ENCODE measurements at places on chromosomes 4 and X. TPM values are rescaled to one million over a fixed set of nuclear protein-coding genes. Genes with fewer than 3 reads are reported as not detected.

GRCh38 chr4:184406958-184407391 is 67.4 kb downstream of the IRF2 start:
- peaks cover 53% of the 10 kb centered on the region for H3K4me1 ChIP-seq
- no peak for DNase-seq
- no peaks in the 10 kb centered on the region for H3K27me3 ChIP-seq

DNA sequence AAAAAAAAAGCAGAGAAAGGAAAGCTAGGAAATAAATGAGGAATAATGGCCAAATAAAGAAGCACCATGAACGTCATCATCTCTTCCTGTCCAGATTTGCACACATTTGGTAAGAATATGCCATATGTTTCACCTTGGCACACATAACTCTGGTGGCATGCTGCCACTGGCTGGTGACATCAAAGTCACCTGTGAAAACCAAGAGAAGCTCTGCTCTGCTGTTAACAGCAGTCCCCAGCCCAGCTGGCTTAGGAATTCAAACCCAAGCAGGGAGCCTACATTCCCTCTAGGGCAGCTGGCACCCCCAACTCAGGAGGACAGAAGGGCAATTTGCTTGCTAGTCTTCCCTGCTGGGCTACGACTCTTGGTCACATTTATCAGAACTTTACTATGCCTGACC is 77.6 kb downstream of the RASL11B start:
- no peaks in the 10 kb centered on the region for H3K27me3 ChIP-seq
- DNase-seq: no peak
- peaks cover 1% of the 10 kb centered on the region for H3K36me3 ChIP-seq

DNA sequence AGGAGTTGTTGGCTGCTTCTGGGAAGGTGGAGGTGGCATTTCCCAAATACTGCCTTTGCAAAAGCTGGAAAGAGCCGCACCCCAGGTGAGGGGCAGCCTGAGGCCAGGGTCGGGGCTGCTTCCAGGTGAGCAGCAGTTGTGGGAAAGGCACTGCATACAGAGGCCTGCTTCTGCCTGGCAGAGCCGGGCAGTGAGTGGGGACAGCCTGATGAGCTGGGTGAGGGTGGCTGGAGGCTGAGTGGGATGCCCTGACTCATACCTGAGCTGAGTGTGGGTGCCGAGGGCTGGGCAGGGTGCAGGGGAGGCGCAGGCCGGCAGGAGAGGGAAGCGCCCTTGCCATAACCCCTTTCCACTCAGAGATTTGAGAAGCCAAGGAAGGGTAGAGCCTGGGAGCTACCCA is 6.5 kb upstream of the PSAPL1 start:
- H3K36me3 ChIP-seq: no peaks in the 10 kb centered on the region
- H3K4me3 ChIP-seq: no peak overlapping the region
- peaks cover 6% of the 10 kb centered on the region for H3K27me3 ChIP-seq
- H3K4me1 ChIP-seq: no peaks in the 10 kb centered on the region
- no peak overlapping the region for H3K27ac ChIP-seq
- DNase-seq: no peak

GRCh38 chr4:53586121-53586816 is 5.0 kb downstream of the LNX1 start:
- H3K4me3 ChIP-seq: no peak overlapping the region
- no peaks in the 10 kb centered on the region for H3K4me1 ChIP-seq
- no peak for DNase-seq
- peaks cover 23% of the 10 kb centered on the region for H3K27me3 ChIP-seq
- no peak overlapping the region for H3K27ac ChIP-seq

- no peak overlapping the region for H3K27ac ChIP-seq
- no peak for DNase-seq
- peaks cover 43% of the 10 kb centered on the region for H3K27me3 ChIP-seq
These were observed 11.5 kb downstream of the SH3RF1 start for GRCh38 chr4:169259271-169259670.

The FGF5 gene
- total RNA-seq: not detected

- H3K4me1 ChIP-seq: peaks cover 31% of the 10 kb centered on the region
- H3K27ac ChIP-seq: no peak overlapping the region
- H3K4me3 ChIP-seq: no peak overlapping the region
- H3K27me3 ChIP-seq: no peaks in the 10 kb centered on the region
- DNase-seq: no peak
These were observed 41.4 kb downstream of the ARHGEF9 start for GRCh38 chrX:63743596-63743995.

The CXorf49B gene
- total RNA-seq: not detected

DNA sequence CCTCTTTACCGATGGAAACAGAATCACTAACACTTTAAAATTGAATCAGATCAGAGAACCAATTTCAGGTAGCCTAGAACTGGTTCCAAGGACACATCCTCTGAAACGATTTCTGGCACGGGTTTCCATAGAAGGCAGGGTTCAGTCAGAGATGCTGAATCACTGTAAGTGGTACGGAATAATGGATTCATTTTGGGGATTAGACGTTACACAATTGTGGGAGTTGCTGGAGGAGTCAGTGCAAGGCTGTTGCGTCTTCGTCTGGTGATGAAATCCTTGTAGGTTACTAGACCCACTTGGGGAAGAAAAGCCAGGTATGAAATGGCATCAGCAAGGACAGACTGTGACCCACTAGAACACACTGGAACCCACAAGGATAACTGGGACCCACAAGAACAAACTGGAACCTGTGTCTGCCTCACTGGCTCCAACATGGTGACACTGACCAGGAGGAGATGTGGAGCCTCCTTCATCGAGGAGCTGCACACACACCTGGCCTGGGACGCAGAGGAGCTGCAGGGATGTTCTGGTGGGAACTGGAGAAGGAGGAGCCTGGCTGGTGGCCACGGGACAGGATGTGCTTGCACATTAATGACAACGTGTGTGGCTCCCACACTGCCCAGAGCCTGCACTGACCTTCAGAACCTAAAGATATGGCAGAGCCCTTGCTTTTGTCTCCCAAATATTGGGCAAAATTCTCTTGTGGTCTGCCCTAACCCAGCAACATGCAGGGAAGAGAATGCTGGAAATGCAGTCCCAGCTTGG is 105.1 kb downstream of the TRAPPC11 start:
- no peak overlapping the region for H3K27ac ChIP-seq
- DNase-seq: no peak
- no peak overlapping the region for H3K4me3 ChIP-seq
- peaks cover 6% of the 10 kb centered on the region for H3K27me3 ChIP-seq

- peaks cover 11% of the 10 kb centered on the region for H3K4me1 ChIP-seq
- peaks cover 75% of the 10 kb centered on the region for H3K27me3 ChIP-seq
- H3K4me3 ChIP-seq: no peak overlapping the region
These were observed 6.9 kb upstream of the HELT start for GRCh38 chr4:185011408-185011807.

- DNase-seq: no peak
- peaks cover 9% of the 10 kb centered on the region for H3K4me1 ChIP-seq
- no peak overlapping the region for H3K4me3 ChIP-seq
- no peak overlapping the region for H3K27ac ChIP-seq
- H3K27me3 ChIP-seq: no peaks in the 10 kb centered on the region
- peaks cover 10% of the 10 kb centered on the region for H3K36me3 ChIP-seq
These were observed 50.1 kb downstream of the DHRSX start for GRCh38 chrX:2450681-2451080.

DNA sequence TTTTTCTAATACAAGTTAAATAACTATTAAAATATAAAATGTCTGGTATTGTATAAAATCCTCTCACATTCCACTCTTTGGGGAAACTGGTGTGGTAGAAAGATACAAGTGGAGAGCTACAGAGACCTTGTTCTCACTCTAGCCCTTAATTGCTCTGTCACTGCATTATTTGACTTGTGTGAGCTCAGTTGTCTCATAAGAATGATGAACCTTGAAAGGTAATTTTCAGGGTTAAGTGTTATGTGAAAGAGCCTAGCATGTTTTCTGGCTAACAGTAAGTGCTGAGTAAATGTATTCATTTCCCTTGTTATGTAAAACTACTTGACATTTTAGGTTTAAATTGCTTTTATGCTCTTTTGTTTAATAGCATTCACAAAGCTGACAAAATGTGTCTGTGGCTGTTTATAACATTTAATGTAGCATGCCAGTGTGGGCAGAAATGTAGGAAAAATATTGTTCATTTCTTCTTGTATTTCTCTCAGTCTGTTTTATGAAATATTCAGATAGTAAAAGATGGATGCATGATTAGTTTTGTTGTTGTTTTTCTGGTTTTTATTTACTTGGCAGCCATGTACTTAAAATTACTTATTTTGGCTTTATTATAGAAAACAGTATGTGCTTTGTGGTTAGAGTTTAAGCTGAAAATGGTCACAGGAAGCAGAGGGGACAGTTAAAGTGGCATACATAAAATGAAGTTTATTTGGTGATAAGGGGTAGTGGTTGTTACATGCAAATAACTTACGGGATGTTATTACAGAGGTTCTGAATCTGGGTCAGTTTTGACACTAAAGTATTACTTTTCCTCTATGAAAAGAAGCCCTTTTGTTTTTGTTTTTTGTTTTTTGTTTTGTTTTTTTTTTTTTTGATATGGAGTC is 29.2 kb downstream of the SLAIN2 start:
- peaks cover 36% of the 10 kb centered on the region for H3K4me1 ChIP-seq
- peak overlapping the region; percentile 81 for H3K27ac ChIP-seq
- DNase-seq: no peak
- H3K4me3 ChIP-seq: no peak overlapping the region
- peaks cover 5% of the 10 kb centered on the region for H3K36me3 ChIP-seq
- H3K27me3 ChIP-seq: no peaks in the 10 kb centered on the region

- H3K4me1 ChIP-seq: peaks cover 5% of the 10 kb centered on the region
- no peak overlapping the region for H3K27ac ChIP-seq
- no peaks in the 10 kb centered on the region for H3K36me3 ChIP-seq
- no peak for DNase-seq
These were observed 8.8 kb upstream of the MND1 start for GRCh38 chr4:153335665-153336064.

- no peak for DNase-seq
- peaks cover 5% of the 10 kb centered on the region for H3K36me3 ChIP-seq
- peak overlapping the region; percentile 89 for H3K27ac ChIP-seq
- peaks cover 41% of the 10 kb centered on the region for H3K4me1 ChIP-seq
These were observed 429 bp downstream of the NOCT start for GRCh38 chr4:139015948-139016471.

DNA sequence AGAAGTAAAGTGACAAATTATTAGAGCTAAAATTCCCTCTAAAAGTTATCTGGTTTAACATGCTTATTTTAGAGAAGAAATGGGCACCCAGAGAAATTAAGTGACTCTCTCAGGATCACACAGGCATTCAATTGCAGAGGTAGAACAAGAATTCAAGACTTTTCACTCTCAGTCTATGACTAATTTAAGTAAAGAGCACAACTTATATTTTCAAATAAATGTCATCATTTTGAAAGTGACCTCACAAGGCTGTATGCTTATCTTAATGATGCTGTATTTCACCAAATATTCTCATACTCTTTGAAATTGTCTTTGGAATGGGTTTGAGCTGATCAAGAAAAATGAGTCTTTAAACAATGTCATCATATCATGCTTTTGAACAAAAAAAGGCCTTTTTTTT is 15.3 kb downstream of the GPR174 start:
- peaks cover 73% of the 10 kb centered on the region for H3K4me1 ChIP-seq
- DNase-seq: no peak
- H3K27me3 ChIP-seq: peaks cover 6% of the 10 kb centered on the region
- peaks cover 3% of the 10 kb centered on the region for H3K36me3 ChIP-seq

- no peak overlapping the region for H3K4me3 ChIP-seq
- H3K36me3 ChIP-seq: peaks cover 13% of the 10 kb centered on the region
- DNase-seq: no peak
- peaks cover 31% of the 10 kb centered on the region for H3K4me1 ChIP-seq
These were observed 5.1 kb upstream of the SLC25A6 start for GRCh38 chrX:1397001-1397400.

The BRS3 gene
- not detected for total RNA-seq

The SRPX gene
- not detected for total RNA-seq

The NIPAL1 gene
- 1.7 TPM for total RNA-seq

GRCh38 chr4:108018040-108018883 is 28.6 kb downstream of the HADH start:
- no peaks in the 10 kb centered on the region for H3K27me3 ChIP-seq
- peak; percentile 82 for DNase-seq
- peaks cover 5% of the 10 kb centered on the region for H3K36me3 ChIP-seq
- H3K4me3 ChIP-seq: no peak overlapping the region
- no peak overlapping the region for H3K27ac ChIP-seq
- H3K4me1 ChIP-seq: peaks cover 22% of the 10 kb centered on the region

DNA sequence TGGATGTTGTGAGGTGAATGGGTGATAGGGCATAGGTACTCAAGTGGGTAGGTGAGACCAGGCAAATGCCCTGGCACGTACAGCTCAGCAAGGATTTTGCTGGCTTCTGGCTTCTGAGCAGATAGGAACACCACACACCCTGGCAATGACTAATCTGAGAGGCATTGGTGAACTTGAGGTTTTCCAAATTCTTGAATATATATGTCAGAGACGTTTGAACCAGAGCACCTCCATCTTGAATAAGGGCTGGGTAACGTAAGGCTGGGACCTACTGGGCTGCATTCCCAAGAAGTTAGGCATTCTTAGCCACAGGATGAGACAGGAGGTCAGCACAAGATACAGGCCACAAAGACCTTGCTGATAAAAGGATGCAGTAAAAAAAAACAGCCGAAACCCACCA is 204.5 kb downstream of the NLGN4X start:
- peaks cover 4% of the 10 kb centered on the region for H3K27me3 ChIP-seq
- no peak overlapping the region for H3K4me3 ChIP-seq
- no peak for DNase-seq
- no peak overlapping the region for H3K27ac ChIP-seq
- H3K4me1 ChIP-seq: peaks cover 5% of the 10 kb centered on the region
- no peaks in the 10 kb centered on the region for H3K36me3 ChIP-seq

DNA sequence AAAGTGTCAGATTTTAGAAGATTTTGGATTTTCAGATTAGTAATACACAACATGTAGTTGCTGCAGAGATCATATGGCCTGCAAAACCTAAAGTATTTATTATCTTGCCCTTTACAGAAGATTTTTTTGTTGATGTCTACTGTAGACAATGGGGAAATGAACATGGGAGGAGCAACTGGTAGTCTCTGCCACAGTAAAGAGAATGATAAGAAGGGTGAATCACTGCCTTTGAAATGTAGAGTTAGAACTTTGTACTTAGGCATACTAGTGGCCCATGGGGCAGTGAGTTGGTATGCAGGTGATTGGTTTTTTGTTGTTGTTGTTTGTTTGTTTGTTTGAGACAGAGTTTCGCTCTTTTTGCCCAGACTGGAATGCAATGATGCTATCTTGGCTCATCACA is 50.1 kb downstream of the GAB1 start:
- peaks cover 13% of the 10 kb centered on the region for H3K27me3 ChIP-seq
- DNase-seq: no peak
- H3K4me3 ChIP-seq: no peak overlapping the region
- no peaks in the 10 kb centered on the region for H3K4me1 ChIP-seq
- no peaks in the 10 kb centered on the region for H3K36me3 ChIP-seq

GRCh38 chr4:185914583-185915199 is 102.7 kb upstream of the SORBS2 start:
- DNase-seq: no peak
- H3K27me3 ChIP-seq: no peaks in the 10 kb centered on the region
- H3K27ac ChIP-seq: no peak overlapping the region
- no peaks in the 10 kb centered on the region for H3K4me1 ChIP-seq
- no peak overlapping the region for H3K4me3 ChIP-seq
- no peaks in the 10 kb centered on the region for H3K36me3 ChIP-seq

The TLR7 gene
- 0.23 TPM for total RNA-seq

All from activated T-cell treated with anti-CD3 and anti-CD28 coated beads, Interleukin-2, amount 50 U/mL, for 72 hours (primary cell).